ENCODE measurements at places on chromosomes 11 and 22.

DNA sequence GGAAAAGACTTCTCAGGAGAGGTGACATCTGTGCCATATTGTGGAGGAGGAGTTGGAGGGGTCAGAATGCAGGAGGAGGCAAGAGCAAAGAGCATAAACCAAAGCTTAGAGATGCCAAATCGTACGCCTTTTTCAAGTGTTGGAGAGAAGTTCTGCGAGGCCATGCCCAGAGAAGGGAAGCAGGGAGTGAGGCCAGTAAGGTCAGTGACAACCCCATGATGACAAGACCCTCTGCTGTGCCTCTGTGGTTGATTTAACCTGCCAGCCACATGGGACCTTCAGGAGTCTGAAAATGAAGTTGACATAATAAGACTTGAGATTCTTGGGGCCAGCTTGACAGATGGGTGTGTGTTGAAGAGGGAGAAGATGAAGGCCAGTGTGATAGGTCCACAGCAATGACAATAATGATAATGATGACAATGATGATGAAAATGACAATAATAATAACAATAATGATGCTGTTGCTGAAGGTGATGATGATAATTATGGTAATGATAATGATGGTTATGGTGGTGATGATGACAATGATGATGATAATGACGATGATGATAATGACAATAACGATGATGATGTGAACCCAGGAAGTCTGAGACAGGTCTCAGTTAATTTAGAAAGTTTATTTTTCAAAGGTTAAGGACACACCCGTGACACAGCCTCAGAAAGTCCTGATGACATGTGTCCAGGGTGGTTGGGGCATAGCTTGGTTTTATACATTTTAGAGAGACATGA is 152.6 kb upstream of the B3GAT1 start:
- DNase-seq: no peak

DNA sequence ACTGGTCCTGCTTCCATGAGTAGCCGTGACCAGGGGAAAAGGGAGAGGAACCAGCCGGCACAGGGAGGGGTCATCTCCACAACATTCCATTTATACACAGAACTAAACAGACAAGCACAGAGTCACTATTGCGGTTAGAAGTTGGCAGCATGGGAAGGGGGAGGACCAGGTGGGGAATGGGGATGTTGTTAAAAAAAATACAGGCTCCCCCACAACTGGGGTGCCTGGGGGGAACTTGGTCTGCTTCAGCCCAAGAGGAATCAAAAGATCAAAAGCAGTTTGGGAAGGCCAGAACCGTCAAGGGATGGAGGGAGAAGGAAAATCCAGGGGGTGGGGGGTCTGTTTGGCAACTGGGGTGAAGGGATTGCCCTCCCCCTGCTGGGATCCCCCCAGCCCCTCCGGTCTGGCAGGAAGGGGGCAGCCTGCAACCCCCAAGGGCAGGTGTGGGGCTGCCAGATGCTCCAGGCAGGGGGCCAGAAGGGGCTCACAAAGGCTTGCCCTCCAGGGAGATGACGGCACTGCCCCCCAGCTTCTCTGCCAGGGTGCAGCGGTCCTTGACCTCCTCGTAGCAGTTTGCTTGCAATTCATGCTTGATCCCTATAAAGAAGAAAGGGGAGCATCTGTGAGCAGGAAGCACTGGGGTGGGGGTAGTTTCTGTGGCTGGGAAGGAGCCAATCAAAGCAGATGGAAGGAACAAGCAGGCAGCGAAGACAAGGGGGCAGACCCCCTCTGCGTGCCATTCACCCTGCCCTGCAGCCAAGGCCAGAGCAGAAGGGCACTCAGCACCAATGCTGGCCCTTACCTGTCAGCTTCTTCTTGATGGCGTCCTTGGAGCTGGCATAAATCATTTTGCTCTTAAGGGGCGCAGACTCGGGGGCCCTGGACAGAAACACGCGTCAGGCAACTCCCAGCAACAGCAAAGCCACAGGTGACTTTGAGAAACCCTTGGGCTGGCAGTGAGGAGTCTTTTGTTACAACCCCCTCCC is 2.8 kb downstream of the CFL1 start:
- DNase-seq: no peak

- no peak for DNase-seq
Observed at GRCh38 chr22:27060190-27060589, 402.8 kb downstream of the MIAT start.

DNA sequence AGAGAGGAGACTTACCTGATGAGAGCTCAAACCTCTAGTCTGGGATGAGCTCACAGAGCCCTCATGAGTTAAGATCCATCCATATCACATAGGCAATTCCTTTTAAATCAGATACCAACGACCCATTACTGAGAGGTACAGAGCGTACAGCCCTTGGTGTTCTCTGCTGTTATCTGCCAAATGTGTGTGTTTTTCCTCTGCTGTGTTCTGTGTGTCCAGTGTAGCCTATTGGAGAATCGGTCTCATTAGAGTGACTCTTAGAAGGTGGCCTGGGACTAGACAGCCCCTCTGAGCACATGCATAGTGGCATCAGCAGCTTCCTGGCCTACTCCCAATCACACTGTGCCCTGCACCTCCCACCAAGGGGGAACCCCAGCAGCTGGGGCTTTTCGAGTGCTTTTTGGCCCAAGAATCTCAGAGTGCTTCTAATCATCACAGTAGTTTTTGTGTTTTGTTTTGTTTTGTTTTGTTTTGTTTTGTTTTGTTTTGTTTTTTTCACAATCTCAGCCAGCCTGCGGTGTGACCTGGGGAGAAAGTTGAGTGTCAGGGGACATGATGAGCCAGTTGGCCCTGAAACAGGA is 25.4 kb downstream of the TP53AIP1 start:
- DNase-seq: no peak

GRCh38 chr11:19842505-19842904 is 129.9 kb downstream of the NAV2 start:
- DNase-seq: no peak

GRCh38 chr11:101567071-101567470 is 16.7 kb downstream of the TRPC6 start:
- DNase-seq: no peak

Data from memory B cell (primary cell).